ENCODE measurements at places on chromosomes 3 and 15.

GRCh38 chr3:118970819-118971218 is 63.8 kb downstream of the IGSF11 start:
- DNase-seq: peak; percentile 85

- DNase-seq: no peak
Measured at GRCh38 chr3:131636266-131636775, 133.6 kb upstream of the MRPL3 start.

GRCh38 chr15:67082007-67082536 is 16.7 kb downstream of the SMAD3 start:
- DNase-seq: no peak

- DNase-seq: peak; percentile 92
Measured at GRCh38 chr15:71364117-71364584, 248.9 kb downstream of the THSD4 start.

GRCh38 chr15:66928101-66928500 is 137.3 kb upstream of the SMAD3 start:
- no peak for DNase-seq

DNA sequence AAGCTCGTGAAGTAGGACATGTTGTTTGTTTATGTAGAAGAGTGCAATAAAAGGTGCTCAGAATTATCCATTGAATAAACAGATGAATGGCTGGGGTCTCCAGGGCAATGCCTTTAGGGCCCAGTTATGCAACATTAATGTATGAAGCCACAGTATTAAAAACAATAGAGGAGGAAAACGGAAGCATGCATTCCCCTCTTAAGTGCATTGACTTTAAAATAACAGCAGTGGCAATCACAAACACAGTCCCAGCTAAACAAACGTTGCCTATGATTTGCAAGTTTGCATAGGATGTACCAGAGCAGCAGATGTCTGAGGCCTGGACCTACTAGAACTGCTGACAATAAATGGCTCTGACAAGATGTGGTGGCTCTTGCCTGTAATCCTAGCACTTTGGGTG is 60.6 kb upstream of the GCNT3 start:
- DNase-seq: peak; percentile 44

GRCh38 chr15:63226966-63227401 is 37.6 kb downstream of the RAB8B start:
- DNase-seq: no peak

GRCh38 chr3:53818221-53819162 is 27.7 kb downstream of the CHDH start:
- no peak for DNase-seq

GRCh38 chr3:147462856-147463255 is 53.7 kb downstream of the ZIC1 start:
- no peak for DNase-seq

DNA sequence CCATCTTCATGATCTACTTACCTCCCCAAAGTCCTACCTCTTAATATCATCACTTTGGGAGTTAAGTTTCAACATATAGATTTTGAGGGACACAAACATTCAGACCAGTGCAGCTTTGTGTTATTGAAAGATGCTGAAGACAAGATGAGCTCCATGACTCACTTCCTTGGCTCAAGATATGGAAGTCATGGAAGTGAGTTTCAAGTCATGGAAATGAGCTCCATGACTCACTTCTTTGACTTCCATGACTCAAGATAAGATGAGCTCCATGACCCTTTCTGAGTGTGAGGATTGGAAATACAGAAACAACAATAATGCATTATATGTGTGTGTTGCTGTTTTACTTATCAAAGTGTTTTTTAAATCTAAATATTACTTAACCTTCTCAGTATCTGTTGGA is 170.2 kb upstream of the TPRG1 start:
- no peak for DNase-seq

DNA sequence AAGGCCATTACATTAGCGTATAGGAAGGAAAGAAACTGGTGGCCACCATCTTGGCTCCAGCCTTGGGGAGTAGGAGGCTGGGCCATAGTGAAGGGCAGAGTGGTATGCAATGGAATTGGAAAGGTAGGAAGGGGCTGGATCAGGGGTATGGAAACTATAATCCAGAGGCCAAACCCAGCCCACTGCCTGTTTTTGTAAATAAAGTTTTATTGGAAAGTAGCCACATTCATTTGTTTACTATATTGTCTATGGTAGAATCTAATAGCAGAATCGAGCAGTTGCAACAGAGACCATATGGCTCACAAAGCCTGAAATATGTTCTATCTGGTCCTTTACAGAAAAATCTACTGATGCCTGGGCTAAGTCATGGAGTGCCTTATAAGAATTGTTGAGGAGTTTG is 14.1 kb upstream of the SH3BP5 start:
- DNase-seq: no peak

DNA sequence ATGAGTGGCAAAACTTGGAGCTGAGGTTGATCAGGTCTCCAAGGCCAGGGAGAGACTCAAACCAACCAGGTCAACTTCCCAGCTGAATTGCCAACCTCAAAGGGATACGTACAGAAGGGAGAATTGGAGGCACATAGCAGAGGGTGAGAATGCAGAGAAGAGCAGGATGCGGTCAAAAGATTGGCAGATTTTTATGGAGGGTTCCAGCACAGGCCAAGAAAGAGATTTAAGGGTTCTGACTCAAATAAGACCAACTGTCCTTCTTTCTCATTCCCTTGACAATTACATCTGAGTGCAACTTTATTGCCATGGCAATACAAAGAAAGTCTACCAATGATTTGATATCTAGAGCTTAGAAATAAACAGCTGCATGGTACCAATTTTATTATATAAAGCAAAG is 33.2 kb downstream of the SCG5 start:
- DNase-seq: no peak

GRCh38 chr3:5006755-5007202 is 27.5 kb downstream of the BHLHE40 start:
- no peak for DNase-seq

GRCh38 chr3:64533617-64534317 is 154.0 kb downstream of the ADAMTS9 start:
- DNase-seq: peak; percentile 78

- no peak for DNase-seq
Measured at GRCh38 chr3:23114432-23114831, 88.7 kb upstream of the UBE2E2 start.

GRCh38 chr3:53346922-53347260 is 452 bp downstream of the DCP1A start:
- DNase-seq: no peak

GRCh38 chr3:127678611-127679533 is 6.1 kb downstream of the ABTB1 start:
- DNase-seq: no peak

GRCh38 chr3:117997201-117998049 is 1037.2 kb downstream of the IGSF11 start:
- peak; percentile 90 for DNase-seq

DNA sequence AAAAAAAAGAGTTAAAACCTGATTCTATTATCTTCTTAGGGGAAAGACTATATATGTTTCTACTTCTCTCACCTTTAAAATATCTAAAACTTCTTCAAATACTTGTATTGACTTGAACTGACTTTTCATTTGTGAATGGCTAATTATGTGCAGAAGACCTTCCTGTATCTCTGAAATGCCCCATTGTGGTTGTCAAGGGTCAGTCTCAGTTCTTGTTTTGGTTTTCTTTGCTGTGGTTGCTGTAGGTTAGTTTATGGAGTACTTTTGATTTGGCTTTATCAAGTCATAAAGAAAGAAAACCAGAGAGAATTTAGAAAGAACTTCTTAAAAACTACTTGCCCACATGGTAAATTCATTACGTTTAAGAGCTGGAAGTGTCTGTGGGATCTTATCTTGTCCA is 345.3 kb upstream of the POU1F1 start:
- no peak for DNase-seq

GRCh38 chr3:125594125-125594524 is 1.2 kb downstream of the OSBPL11 start:
- DNase-seq: peak; percentile 39

GRCh38 chr15:53126144-53126543 is 336.0 kb upstream of the ONECUT1 start:
- DNase-seq: no peak

DNA sequence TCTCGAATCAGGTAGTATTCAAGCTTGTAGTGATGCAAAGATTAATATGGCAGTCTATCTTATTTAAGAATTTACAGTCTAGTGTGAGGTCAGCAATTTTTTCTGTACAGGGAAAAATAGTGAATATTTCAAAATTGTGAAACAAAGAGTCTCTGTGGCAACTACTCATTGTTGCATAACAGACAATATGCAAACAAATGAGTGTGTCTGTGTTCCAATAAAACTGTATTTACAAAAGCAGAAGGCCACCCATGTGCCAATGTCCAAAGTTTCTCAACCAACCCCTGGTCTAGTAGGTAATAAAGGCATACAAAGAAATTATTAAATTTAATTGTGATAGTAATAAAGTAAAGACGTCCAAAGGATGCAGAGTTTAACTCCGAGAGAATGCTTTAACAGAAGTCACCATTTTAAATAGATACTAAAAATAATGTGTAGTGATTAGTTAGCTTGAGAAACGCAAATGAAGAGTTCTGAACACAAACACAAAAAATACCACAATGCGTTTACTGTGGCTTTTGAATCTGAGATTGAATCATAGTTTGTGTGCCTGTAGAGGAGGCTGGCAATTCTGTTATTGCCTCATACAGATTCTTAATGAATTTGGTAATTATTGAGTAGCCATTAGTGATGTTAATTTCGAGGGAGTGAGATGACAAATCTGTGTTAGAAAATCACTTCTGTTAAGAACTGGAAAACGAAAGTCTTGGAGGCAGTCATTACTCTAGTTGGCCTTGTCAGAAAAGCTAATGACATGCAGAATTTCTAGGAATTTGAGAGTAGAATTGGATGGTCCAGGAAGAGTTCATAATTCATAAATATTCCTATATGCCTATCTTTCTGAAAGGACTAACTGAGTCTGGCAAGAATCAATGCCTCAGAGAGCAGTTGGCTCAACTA is 48.7 kb downstream of the CADM2 start:
- no peak for DNase-seq

DNA sequence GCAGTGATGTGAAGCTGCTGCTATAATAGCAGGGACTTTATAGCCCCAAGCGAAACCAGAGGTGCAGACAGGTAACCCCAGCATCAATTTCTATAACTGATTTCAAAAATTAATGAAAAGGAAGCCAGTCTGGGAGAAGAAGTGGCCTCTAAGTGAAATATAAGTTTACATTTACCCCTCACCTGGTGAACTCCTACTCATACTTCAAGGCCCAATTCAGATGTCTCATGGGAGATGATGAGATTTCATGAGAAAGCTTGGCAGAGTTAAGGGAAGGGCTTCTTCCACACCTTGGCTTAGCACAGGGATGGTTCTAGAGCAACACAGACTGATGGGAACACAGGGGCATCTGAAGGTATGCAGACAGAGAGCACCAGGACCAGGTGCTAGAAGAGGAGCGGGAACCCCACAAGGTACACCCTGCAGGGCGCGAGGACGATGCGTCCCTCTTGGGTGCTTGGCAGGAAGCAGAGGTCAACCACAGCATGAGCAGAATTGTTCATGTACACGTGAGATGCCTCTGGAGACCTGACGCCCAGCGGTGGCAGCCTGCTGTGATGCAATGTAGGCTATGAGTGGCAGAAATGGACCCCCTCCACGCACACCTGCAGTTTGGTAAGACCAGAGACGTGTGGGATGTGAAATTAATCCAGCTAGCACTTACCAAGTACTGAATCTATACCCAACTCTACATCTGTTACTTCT is 102.9 kb downstream of the SRGAP3 start:
- DNase-seq: no peak

DNA sequence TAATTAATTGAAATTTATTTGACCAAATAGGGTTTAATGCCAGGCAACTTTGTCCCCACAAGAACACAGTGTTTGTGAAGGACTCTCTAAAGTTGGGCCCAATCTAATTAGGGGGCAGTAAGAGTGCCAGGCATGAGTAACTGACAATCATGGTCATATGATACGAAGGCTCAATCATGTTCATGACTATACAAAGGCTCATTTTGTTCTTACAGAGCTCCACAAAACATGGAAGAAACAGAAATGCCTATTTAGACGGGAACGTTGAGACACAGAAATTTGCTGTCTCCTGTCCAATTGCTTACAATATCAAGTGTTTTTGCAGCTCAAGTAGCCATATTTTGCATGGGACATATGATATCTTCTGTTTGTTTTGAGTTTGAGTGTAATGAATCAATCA is 391.1 kb downstream of the SI start:
- no peak for DNase-seq

DNA sequence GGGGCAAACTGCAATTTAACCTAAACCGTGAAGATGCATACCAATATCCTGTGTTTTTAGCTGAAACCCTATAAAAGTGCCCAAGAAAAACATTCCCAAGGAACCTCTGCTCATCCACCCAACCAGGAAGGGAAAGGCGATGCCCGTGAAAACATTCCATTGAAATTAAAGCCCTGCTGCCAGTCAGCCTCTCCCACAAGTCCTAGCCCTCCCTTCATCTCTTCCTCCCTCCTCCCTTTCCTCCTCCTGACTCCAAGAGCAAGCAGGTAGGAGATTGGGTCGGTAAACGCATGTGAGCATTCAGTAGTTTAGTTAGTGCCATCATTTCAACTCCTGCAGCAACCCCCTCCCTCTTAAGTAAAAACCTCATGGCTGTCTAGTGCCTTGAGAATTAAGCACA is 27.7 kb downstream of the HES1 start:
- no peak for DNase-seq

- DNase-seq: no peak
Measured at GRCh38 chr3:52126500-52126899, 27.7 kb downstream of the POC1A start.

DNA sequence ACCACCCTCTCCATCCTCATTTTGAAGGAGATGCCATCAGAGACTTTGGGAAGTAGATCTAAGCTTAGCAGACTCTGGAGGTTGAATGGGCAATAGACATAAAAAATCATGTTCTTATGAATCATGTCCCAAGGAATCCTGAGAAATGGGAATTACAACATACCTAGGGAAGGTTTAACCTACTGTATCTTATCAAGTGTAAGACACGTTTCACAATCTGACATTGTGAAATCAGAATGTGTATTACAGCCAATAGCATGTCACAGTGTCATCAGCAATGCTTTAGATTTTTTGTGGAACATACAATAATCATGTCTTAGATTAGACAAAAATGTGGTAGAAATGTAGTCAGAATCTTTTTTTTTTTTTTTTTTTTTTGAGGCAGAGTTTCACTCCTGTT is 332.4 kb upstream of the TLE3 start:
- no peak for DNase-seq

DNA sequence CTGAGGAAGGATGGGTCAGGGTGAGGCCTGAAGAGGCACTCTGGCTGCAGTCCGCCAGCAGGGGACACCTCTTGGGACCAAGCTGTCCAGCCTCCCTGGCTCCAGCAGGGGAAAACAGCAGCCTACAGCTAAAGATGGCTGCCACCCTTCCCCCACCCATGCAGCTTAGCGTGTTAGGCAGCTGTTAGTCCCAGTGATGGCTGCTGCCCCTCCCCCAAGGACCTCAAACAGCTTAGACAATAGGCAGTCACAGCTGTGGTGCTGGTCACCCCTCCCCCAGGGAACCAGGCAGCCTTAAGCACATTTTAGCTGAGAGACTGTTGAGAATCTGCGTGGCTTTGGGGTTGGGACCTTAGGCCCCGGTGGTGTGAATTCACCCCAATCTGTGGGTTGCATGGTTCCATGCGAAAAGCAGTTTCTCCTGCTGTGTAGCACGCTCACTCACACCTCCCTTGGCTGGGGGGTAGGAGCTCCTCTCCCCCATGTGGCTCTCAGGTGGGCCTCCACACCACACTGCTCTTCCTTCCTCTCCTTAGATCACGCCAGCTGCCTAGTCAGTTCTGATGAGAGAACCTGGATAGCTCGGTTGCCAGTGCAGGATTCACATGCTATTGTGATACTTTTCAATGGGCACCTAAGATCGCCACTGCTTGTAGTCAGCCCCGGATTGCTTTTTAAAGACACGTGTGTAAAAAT is 140.5 kb upstream of the CADPS start:
- peak; percentile 5 for DNase-seq

GRCh38 chr3:186613637-186614265 is 891 bp downstream of the AHSG start:
- DNase-seq: peak; percentile 40

All from NCI-H1417 (cell line).